ENCODE measurements at places on chromosomes 5 and 9. TPM values are rescaled to one million over a fixed set of nuclear protein-coding genes. Genes with fewer than 3 reads are reported as not detected.

DNA sequence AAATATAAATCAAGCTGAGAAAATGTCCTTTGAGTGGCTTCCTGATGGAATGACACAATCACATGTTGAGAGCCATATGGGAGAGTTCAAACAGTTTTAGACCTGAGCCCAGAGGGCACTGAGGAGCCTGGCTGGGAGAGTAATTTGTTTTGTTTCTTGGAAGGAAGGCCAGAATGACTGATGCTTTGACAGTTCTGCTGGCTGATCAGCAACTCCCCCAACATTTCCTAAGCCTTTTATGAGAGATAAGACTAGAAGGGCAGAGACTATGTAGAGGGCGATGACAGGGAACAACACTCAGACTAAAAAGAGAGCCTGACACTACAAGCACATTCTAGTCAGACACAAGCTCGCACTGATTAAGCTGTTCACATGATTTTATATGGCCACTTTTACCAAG lies 169.2 kb downstream of the COX7C start:
- DNase-seq, result no peak
- no peaks in the 10 kb centered on the region for H3K4me1 ChIP-seq
- H3K27me3 ChIP-seq, result no peaks in the 10 kb centered on the region
- H3K4me3 ChIP-seq, result no peak overlapping the region
- no peaks in the 10 kb centered on the region for H3K36me3 ChIP-seq

DNA sequence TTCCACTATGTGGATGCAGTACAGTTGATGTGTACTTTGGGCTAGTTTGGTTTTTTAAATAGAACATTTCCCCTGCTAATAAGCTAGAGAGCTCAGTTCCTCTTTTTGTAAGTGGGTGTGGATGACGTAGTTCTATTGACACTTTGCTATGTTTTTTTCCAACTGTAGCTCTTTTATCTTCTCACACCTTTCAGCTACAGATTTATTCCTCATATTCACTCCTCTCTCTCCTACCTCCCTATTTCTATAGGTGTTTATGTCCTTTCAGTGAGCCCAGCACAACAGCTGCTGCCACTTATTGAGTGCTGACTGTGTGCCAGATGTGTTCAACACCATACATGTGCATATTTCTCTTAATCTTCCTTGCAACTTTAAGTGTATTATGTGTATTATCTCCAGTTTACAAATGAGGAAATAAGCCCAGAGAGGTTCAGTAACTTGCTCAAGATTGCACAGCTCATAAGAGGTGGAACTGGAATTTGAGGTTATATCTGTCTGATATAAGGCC lies 215.7 kb downstream of the SEMA6A start:
- H3K36me3 ChIP-seq, result peaks cover 5% of the 10 kb centered on the region
- no peaks in the 10 kb centered on the region for H3K4me1 ChIP-seq
- H3K4me3 ChIP-seq, result no peak overlapping the region
- H3K27me3 ChIP-seq, result peaks cover 11% of the 10 kb centered on the region

DNA sequence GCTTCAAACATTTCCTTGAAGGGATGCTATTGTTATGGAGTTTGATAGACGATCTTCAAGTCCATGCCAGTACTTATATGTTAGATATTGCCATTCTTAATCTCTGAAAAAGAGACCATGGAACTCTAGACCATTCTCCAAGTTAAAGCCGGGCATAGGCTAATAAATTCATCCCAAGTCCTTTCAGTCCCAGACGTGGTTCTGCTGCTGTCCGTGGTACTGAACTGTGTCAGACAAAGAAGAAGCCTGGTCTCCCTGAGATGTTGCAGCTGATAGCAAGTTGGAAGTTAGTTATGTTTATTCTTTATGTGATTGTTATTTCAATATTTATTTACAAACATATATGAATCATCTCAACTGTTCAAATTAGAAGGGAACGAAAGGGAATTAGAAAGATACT lies 158.7 kb downstream of the NMUR2 start:
- no peak overlapping the region for H3K4me3 ChIP-seq
- H3K4me1 ChIP-seq, result no peaks in the 10 kb centered on the region
- H3K36me3 ChIP-seq, result no peaks in the 10 kb centered on the region
- DNase-seq, result peak; percentile 59
- H3K27ac ChIP-seq, result no peak overlapping the region

DNA sequence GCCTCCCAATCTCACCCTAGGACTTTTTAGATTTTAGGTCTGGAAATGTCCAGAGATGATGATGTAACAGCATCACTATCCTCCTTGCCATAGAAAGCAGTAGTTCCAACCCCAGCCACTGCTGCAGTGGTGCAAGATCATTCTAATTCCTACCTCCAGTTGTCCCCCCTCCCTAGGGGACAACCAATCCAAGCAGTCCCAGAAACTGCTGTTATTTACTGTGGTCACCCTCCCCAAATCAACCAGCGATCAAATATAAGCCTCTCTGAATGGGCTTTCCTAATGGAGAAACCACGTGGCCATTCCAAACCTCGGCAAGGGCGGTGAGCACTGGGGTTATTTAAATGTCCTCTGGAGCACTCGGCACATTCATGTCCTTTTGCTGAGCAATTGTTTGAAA lies 159.8 kb downstream of the SLF1 start:
- no peaks in the 10 kb centered on the region for H3K4me1 ChIP-seq
- H3K4me3 ChIP-seq, result no peak overlapping the region
- no peaks in the 10 kb centered on the region for H3K36me3 ChIP-seq
- peaks cover 18% of the 10 kb centered on the region for H3K27me3 ChIP-seq
- H3K27ac ChIP-seq, result no peak overlapping the region
- DNase-seq, result no peak

- DNase-seq, result no peak
- H3K4me3 ChIP-seq, result peak overlapping the region; percentile 71
- peaks cover 19% of the 10 kb centered on the region for H3K27me3 ChIP-seq
- H3K36me3 ChIP-seq, result no peaks in the 10 kb centered on the region
Observed at GRCh38 chr9:135962696-135963307, 1.6 kb upstream of the UBAC1 start.

DNA sequence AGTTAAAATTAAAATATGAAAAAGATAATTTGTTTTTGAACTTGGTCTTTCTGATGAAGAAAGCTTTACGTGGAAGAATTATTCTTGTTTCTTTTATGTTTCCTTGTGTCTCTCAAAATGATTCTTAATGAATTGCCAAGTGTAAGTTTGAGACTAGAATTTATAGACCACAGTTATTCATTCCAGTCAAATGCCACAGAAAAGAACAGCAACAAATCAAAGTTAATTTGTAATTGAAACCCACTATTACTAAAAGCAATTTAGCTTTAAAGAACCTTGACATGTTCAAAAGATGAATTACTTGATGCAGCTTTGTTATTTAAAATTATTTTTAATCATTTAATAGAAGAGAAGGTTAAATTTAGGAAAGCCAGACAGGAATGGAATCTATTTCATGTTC lies 1277.7 kb upstream of the NUDT12 start:
- no peak overlapping the region for H3K4me3 ChIP-seq
- DNase-seq, result no peak
- no peaks in the 10 kb centered on the region for H3K36me3 ChIP-seq
- no peak overlapping the region for H3K27ac ChIP-seq

GRCh38 chr9:128625391-128626146 lies 31.1 kb downstream of the DYNC2I2 start:
- H3K36me3 ChIP-seq, result peaks cover 33% of the 10 kb centered on the region
- no peaks in the 10 kb centered on the region for H3K4me1 ChIP-seq
- peak overlapping the region; percentile 58 for H3K27ac ChIP-seq
- H3K27me3 ChIP-seq, result no peaks in the 10 kb centered on the region

GRCh38 chr9:114289571-114290481 lies 33.1 kb upstream of the ORM1 start:
- H3K36me3 ChIP-seq, result peaks cover 37% of the 10 kb centered on the region
- no peak for DNase-seq
- H3K27ac ChIP-seq, result no peak overlapping the region
- H3K4me1 ChIP-seq, result peaks cover 1% of the 10 kb centered on the region

DNA sequence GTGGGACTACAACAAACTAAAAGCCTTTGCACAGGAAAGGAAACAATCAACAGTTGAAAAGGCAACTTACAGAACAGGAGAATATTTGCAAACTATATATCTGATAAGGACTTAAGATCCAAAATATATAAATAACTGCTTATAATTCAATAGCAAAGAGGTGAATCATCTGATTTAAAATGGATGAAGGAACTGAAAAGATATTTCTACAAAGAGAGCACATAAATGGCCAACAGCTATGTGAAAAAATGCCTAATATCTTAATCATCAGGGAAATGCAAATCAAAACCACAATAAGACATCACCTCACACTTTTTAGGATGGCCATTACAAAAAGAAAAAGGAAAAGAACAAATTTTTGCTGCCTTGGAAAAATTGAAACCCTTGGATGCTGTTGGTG lies 100.4 kb downstream of the LURAP1L start:
- H3K27ac ChIP-seq, result no peak overlapping the region
- H3K4me1 ChIP-seq, result peaks cover 25% of the 10 kb centered on the region
- DNase-seq, result no peak
- H3K27me3 ChIP-seq, result no peaks in the 10 kb centered on the region
- H3K4me3 ChIP-seq, result no peak overlapping the region

DNA sequence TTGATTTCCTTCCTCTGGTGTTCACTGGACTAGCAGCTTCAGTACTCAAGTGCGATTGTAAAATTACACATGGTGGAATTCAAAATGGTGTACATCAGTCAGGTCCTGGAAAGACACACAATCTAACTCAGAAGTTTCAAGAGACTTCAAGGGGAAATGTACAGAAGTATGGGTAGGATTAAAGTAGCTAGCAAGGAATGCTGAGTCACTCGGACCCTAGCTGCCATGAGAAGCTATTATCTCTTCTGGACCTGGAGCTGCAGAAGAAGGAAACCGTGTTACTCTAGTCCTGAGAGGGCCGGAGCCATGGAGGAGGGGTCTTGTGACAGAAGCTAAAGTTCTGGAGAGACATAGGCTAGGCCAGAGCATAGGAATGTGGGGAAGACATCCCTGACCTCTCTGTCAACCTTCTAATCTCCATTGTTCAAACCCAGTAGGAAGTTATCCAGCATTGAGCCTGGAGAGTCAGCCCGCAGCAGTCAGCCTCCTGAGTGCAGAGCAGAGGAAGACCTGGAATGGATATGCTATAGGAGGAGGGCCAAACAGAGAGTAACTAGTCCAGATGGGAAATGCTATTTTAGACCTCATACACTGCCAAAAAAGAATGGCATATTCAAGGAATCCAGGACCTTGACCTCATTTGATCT lies 84.3 kb downstream of the GHR start:
- H3K36me3 ChIP-seq, result no peaks in the 10 kb centered on the region
- no peak overlapping the region for H3K4me3 ChIP-seq
- H3K27ac ChIP-seq, result peak overlapping the region; percentile 81
- peaks cover 18% of the 10 kb centered on the region for H3K4me1 ChIP-seq
- H3K27me3 ChIP-seq, result no peaks in the 10 kb centered on the region

- DNase-seq, result no peak
- no peak overlapping the region for H3K27ac ChIP-seq
- no peaks in the 10 kb centered on the region for H3K36me3 ChIP-seq
- no peaks in the 10 kb centered on the region for H3K27me3 ChIP-seq
Observed at GRCh38 chr5:163649514-163649913, 144.1 kb downstream of the MAT2B start.

DNA sequence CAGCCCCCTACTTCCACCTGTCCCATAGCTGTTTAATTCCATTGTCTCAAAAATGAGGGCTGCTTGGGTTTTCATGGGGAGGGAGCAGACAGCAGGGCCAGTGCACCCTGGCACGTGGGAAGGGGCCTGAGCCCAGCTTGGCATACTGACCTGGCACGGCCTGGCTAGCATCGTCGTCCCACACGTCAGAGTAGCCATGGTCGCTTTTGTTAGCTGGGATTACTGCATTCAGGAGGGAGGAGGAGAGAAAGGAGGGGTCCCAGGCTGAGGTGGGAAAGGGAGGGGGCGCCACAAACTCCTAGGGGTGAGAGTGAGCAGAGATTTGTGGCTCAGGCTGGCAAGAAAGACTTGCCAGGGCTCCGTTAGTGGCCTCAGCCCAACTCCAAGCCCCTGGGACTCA lies 21.1 kb upstream of the CYSTM1 start:
- no peaks in the 10 kb centered on the region for H3K36me3 ChIP-seq
- peaks cover 30% of the 10 kb centered on the region for H3K27me3 ChIP-seq
- no peak overlapping the region for H3K27ac ChIP-seq
- no peak overlapping the region for H3K4me3 ChIP-seq

- DNase-seq, result no peak
- H3K4me1 ChIP-seq, result no peaks in the 10 kb centered on the region
- no peaks in the 10 kb centered on the region for H3K27me3 ChIP-seq
- H3K27ac ChIP-seq, result no peak overlapping the region
Observed at GRCh38 chr9:133067006-133067405, 5.2 kb downstream of the CEL start.

GRCh38 chr9:101893661-101894646 lies 155.5 kb upstream of the GRIN3A start:
- H3K4me3 ChIP-seq, result no peak overlapping the region
- no peaks in the 10 kb centered on the region for H3K4me1 ChIP-seq
- no peak overlapping the region for H3K27ac ChIP-seq
- no peaks in the 10 kb centered on the region for H3K36me3 ChIP-seq
- no peak for DNase-seq
- no peaks in the 10 kb centered on the region for H3K27me3 ChIP-seq

DNA sequence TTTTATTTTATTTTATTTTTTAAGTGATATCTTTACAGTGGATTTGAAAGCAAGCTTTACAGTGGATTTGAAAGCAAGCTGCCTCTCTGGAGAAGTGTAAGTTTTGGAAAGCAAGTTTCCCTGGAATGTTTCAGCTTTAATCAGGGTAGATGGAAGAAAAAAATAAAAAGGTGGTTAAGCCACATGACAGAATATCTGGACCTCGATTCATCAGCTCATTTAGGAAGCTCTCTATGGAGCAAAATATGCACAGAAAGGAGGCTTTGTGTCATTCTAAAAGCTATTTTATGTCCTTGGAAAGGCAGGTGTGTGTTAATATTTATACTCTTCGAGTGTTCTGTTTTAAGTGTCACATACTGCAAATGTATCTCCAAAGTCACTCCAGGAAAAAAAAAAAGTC lies 409.2 kb upstream of the KLF4 start:
- no peaks in the 10 kb centered on the region for H3K36me3 ChIP-seq
- H3K27me3 ChIP-seq, result peaks cover 88% of the 10 kb centered on the region
- H3K4me3 ChIP-seq, result no peak overlapping the region
- H3K4me1 ChIP-seq, result no peaks in the 10 kb centered on the region
- DNase-seq, result no peak

DNA sequence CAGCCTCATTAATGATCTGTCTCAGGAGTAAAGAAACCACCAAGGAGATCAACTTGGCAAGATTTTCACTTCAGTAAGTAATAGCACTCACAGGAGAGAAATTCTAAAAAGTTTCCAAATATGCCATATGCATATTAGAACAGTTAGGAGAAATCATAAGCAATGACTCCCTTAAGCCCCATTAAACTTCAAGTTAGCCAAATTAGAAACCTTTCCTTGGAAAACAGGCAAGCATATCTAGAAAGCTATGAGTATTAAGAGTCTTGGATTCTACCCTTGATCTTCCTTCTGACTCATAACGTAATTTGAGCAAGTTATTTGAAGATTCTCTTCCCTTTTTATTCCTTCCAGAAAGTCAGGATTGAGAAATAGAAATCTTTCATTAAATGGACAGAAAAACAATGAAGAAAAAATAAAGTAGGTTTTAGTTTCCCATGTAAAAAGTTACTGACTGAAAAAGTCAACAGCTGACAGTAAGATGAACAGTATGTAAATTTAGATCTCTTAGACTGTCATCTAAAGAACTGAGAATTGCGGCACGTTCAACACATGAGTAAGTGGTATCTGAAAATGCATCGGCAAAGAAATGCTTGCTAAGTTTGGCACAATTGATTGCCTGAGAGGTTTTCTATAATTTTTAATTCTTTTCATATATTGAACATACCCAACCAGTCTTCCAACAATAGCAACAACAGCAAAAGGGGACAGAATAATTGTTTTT lies 565.7 kb upstream of the FTMT start:
- H3K4me1 ChIP-seq, result peaks cover 4% of the 10 kb centered on the region
- H3K27ac ChIP-seq, result no peak overlapping the region
- H3K27me3 ChIP-seq, result no peaks in the 10 kb centered on the region
- H3K36me3 ChIP-seq, result no peaks in the 10 kb centered on the region
- DNase-seq, result no peak

Gene JAKMIP2
- total RNA-seq, result 5.0 TPM

Gene HTR4
- not detected for total RNA-seq

Gene ARL14EPL
- not detected for total RNA-seq

Data from progenitor cell of endocrine pancreas (in vitro differentiated cells).